Smooth muscle cell of bladder (primary cell): ENCODE measurements at places on chromosomes 7 and 10. TPM values are rescaled to one million over a fixed set of nuclear protein-coding genes. Genes with fewer than 3 reads are reported as not detected.

Gene MCM10
- 1.00 and 1.2 TPM in 2 replicates for total RNA-seq

Gene C10orf105
- total RNA-seq = under 0.01 TPM in 2 replicates

Gene TMEM178B
- total RNA-seq = under 0.01 and 0.09 TPM in 2 replicates

Gene LLCFC1
- total RNA-seq = not detected in 2 replicates

Gene SYCE1
- total RNA-seq = not detected in 2 replicates

Gene NPC1L1
- 0.09 and 0.14 TPM in 2 replicates for total RNA-seq

Gene C10orf95
- 0.14 TPM in 1 of 2 replicates, not detected in the other for total RNA-seq

Gene TASOR2
- total RNA-seq = 42.8 and 60.8 TPM in 2 replicates

Gene CASTOR2
- total RNA-seq = 8.1 and 15.1 TPM in 2 replicates

Gene PON1
- not detected in 2 replicates for total RNA-seq

Gene OR9A2
- not detected in 2 replicates for total RNA-seq

Gene CALCR
- total RNA-seq = not detected in 2 replicates

Gene HOXA7
- 1.00 and 1.6 TPM in 2 replicates for total RNA-seq

Gene GPR26
- not detected in 2 replicates for total RNA-seq

Gene MXI1
- total RNA-seq = 20.9 and 36.0 TPM in 2 replicates

Gene ZSCAN25
- total RNA-seq = 7.5 and 11.5 TPM in 2 replicates

Gene ADCY1
- 0.18 and 0.28 TPM in 2 replicates for total RNA-seq

Gene TLL2
- under 0.01 and 0.09 TPM in 2 replicates for total RNA-seq

Gene TLX1
- total RNA-seq = not detected in 2 replicates

Gene NKX1-2
- total RNA-seq = not detected in 2 replicates

Gene EMX2
- total RNA-seq = not detected in 2 replicates

Gene WBP1L
- 35.0 and 65.5 TPM in 2 replicates for total RNA-seq

Gene AGR3
- total RNA-seq = not detected in 2 replicates

Gene FAM237B
- total RNA-seq = under 0.01 TPM in 1 of 2 replicates, not detected in the other

Gene FAM25G
- not detected in 2 replicates for total RNA-seq

Gene FKBP14
- total RNA-seq = 32.0 and 37.2 TPM in 2 replicates

Gene ELMO1
- total RNA-seq = 3.0 and 5.6 TPM in 2 replicates

Gene ZNF467
- 0.28 TPM in 2 replicates for total RNA-seq

Gene EBF3
- total RNA-seq = 3.7 TPM in 2 replicates

Gene TAS2R4
- 0.85 and 0.92 TPM in 2 replicates for total RNA-seq

Gene ZNF365
- total RNA-seq = 2.8 and 3.5 TPM in 2 replicates

Gene COL13A1
- total RNA-seq = 11.7 and 20.3 TPM in 2 replicates

Gene KLF14
- total RNA-seq = 0.09 TPM in 1 of 2 replicates, not detected in the other

Gene ZNF479
- total RNA-seq = not detected in 2 replicates

Gene SEMA3D
- total RNA-seq = 4.6 and 12.1 TPM in 2 replicates

Gene OPN4
- total RNA-seq = not detected in 2 replicates

Gene CHST15
- total RNA-seq = 1.00 and 1.4 TPM in 2 replicates

Gene MYL10
- total RNA-seq = not detected in 2 replicates

Gene CC2D2B
- 0.14 and 0.18 TPM in 2 replicates for total RNA-seq

Gene AASS
- total RNA-seq = 37.8 and 61.6 TPM in 2 replicates

Gene MNX1
- not detected in 2 replicates for total RNA-seq

Gene ANLN
- total RNA-seq = 7.4 and 8.1 TPM in 2 replicates

Gene MBL2
- not detected in 2 replicates for total RNA-seq

Gene ATAD1
- 31.0 and 32.0 TPM in 2 replicates for total RNA-seq

Gene ENTPD1
- total RNA-seq = 0.74 and 4.0 TPM in 2 replicates

Gene DNAJC2
- 15.7 and 16.5 TPM in 2 replicates for total RNA-seq

Gene CALY
- not detected in 2 replicates for total RNA-seq

Gene FOXI2
- total RNA-seq = not detected in 2 replicates

Gene PTF1A
- total RNA-seq = not detected in 2 replicates

Gene SORCS1
- total RNA-seq = 0.14 and 0.18 TPM in 2 replicates

Gene RADIL
- 0.46 and 0.57 TPM in 2 replicates for total RNA-seq
